ENCODE measurements at places on chromosomes 7 and 10.

GRCh38 chr7:101924171-101924570 lies 106.7 kb downstream of the CUX1 start:
- DNase-seq = no peak

GRCh38 chr10:68619595-68619994 lies 59.5 kb downstream of the TET1 start:
- DNase-seq = no peak

GRCh38 chr10:80498833-80499741 lies 38.6 kb upstream of the SH2D4B start:
- DNase-seq = no peak

GRCh38 chr10:62594093-62594520 lies 210.4 kb upstream of the ADO start:
- DNase-seq = peak; percentile 70

- DNase-seq = peak; percentile 76
Measured at GRCh38 chr10:114239117-114239993, at the start of gene VWA2. VWA2 (plus strand) TSS chr10:114239254; CDS start chr10:114248714, 9,460 bp downstream.

DNA sequence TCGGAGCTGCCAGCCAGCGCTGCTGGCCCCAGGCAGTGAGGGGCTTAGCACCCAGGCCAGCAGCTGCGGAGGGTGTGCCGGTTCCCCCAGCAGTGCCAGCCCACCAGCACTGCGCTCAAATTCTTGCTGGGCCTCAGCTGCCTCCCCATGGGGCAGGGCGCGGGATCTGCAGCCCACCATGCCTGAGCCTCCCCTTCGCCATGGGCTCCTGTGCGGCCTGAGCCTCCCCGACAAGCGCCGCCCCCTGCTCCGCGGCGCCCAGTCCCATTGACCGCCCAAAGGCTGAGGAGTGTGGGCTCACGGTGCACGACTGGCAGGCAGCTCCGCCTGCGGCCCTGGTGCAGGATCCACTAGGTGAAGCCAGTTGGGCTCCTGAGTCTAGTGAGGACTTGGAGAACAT lies 525.0 kb downstream of the PTPRN2 start:
- no peak for DNase-seq

DNA sequence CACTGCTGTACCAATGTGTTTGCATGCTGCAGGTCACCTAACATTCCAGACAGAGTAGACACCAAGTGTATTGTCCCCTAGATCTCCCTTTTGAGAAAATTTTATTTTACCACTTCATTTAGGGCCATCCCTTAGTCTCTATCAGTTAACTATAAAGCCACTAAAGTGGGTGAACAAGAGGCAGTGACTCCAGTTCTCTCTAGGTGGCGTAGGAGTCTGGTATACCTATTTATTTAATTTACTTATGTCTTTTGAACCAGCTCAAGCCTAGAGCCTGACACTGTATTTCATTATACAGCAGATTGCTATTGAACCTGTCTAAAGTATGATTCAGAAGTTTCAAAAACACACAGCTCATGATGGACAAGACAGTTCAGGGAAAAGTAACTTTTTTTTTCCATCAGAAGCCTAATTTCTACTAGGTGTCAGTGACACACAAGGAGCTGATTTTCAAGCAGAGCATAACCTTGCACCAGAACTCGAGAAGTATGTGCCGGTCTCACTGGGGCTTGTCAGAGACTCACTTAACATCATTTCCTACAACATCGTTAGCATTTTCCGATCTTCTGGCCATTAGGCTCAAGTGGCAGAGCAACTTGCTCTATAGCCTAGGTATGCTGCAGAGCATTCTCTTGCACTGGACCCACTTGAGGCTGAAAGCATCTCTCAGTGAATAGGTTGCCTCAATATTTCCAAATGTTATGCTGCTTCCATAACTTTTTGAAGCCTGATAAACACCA lies 175.4 kb downstream of the CDC14C start:
- no peak for DNase-seq

DNA sequence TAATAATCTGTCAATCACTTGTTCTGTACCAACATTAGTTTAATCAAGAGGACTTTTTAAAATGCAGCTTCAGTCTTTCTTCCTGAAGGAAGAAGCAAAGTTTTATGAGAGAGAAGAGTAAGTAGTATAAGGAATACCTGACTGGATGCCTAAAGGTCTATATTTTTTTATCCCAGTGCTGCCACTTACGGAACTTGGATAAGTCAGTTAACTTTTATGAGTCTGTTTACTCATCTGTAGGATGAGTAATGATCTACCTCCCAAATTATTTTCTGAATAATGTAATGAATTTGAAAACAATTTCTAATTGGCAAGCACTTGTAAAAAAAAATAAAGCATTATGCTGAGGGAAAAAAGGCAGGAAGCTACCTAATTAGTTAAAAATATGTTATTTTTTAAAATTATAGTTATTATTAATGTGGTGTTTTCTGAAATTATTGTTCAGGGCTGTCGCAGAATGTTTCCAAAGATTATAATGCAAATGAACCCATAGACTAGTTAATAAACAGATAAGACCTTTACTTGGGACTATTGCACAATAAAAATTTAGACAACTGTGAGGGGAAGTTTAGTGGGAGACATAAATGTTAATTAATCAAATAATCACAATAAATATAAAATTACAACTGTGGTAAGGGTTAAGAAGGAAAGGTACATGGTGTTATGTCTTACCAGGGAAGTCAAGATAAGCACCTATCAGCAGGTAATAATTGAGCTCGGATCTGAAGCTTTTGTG lies 24.6 kb downstream of the SLK start:
- DNase-seq = no peak

DNA sequence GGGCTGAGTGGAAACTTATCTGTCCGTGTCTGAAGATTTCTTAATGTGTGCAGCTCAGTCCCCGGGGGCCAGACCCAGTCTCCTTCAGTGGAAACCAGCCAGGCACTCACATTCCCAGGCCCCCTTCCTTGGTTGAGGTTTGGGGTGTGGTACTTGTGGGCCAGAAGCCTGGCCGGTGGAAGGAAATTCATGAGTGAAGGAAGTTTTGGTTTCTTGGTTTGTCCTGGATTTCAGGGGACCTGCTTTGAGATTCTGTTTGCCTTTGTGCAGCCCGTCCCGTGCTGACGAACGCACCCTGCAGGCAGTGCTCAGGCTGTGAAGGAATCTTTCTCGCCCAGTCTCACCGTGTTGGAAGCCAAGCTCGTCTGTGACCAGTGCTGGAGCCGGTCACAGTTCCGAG lies 2.9 kb downstream of the INPP5A start:
- DNase-seq = peak; percentile 67

- DNase-seq = no peak
Measured at GRCh38 chr7:57417736-57418135, 32.2 kb upstream of the ZNF716 start.

GRCh38 chr7:100590077-100590737 lies 4.1 kb downstream of the FBXO24 start:
- no peak for DNase-seq

DNA sequence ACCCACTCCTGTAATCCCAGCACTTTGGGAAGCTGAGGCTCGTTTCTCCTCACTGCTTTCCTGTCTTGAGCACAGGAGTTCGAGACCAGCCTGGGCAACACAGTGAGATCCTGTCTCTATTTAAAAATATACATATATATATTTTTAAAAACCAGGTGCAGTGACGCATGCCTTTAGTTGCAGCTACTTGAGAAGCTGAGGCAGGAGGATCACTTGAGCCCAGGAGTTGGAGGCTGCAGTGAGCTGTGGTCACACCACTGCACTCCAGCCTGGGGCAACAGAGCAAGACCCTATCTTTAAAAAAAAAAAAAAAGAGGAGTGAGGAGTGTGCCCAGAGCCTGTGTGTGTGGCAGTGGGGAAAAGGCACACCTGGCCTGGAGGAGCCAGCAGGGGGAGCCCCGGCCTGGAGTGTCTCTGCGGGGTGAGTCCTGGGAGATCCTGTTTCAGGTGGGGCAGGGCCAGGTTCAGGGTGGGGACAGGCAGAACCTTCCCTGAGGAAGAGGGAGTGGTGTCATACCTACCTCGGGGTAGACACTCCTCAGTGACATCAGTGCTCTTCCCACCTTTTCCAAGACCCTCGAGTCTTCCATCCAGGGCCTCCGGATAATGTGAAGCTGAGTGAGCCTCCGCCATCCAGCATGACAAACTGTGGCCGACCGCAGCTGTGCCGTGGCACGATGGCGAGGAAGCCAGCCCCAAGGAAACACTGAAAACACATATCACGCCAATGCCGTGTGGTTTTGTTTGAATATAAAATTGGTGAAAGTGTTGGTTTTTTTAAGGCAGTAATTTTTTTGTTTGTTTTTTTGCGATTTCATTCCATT lies 9.0 kb upstream of the ARPC1B start:
- peak; percentile 40 for DNase-seq

DNA sequence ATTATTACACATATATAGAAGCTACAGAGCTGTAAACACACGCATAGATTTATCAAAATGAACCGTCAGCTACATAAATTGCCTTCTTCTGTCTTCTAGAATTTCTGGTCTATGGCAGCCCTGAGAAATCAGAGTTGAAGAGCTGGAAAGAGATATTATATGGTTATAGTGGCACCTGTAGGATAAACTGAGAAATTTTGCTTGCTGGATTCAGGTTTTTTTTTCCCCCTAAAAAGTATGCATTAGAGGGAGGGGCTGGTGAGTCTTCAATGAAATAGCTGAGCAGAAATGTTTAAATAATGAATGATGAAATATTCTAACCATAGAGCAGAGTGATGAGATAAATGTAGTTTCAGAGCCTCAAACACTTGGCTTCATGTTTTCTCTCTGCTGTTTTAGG lies 78.0 kb upstream of the DYNC1I1 start:
- DNase-seq = no peak

GRCh38 chr10:116602648-116603400 lies 12.1 kb downstream of the PNLIPRP1 start:
- no peak for DNase-seq

DNA sequence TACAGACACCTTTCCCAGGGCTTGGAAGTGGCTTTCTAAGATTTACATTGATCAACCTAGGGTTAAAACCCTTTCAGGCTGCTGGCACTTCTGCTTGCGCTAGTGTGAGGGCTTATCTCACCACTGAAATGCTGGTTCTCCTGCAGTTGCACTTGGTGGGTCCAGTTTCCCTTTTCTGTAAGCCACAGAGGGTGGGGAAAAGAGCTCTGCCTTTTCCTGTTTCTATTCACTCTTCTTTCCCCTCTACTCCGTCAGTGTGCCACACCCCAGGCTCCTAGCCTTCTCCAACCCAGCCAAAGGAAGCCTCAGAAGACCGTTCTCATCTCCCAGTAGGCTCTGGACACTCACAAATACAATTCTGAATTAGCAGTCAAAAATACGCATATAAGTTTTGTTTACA lies 19.0 kb upstream of the CAPZA2 start:
- no peak for DNase-seq

- DNase-seq = peak; percentile 24
Measured at GRCh38 chr7:109956916-109957315, 1134.0 kb upstream of the LRRN3 start.

GRCh38 chr7:96931891-96932290 lies 73.5 kb upstream of the DLX6 start:
- no peak for DNase-seq

DNA sequence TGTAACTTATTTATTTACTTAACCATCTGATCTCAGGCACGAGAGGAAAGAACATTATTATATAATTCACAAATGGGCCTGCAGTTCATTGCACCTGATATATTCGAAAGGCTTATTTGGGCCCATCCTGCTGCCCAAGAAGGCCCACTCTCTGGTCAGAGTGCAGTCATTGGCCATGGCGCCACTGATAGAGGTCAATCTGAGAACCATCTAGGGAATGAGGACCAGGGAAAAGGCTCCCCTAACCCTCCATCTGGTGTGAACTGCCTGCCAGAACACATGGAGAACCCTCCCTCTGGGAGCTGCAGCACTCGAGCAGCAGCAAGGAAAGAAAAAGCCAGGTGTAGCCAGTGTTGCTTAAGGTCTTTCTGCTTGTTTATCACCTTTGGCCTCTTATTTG lies 136.6 kb downstream of the REEP3 start:
- DNase-seq = no peak

DNA sequence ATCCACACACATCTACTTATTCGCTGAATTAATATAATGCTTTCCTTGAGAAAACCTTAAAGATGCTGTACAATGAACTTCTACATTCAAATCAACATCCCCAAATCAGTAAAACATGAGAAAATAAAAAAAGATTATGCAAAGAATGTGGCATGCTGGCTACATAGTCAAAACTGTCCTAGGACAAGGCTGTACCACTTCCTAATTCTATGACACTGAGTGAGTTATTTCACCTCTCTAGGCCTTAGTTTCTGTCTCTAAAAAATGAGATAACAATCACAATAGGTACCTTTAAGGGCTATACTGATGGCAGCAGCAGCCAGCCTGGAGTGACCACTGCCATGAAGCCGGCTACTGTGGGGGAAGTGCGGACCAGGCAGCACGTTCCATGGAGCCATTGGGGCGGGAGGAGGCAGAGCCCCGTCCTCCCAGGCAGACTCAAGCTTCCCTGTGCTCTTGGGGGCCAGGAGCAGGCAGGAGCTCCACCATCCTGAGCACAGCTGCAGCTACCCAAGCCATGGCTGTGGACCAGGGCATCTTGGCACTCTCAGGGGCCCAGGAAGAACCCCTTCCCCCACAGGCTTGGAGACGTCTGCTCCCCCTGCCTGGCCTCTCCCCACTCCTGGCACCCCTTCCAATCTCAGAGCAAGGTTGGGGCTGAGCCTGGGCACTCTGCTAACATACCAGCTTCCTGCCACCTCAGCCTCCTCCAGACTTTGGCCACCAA lies 110.2 kb downstream of the ELAPOR2 start:
- peak; percentile 27 for DNase-seq

DNA sequence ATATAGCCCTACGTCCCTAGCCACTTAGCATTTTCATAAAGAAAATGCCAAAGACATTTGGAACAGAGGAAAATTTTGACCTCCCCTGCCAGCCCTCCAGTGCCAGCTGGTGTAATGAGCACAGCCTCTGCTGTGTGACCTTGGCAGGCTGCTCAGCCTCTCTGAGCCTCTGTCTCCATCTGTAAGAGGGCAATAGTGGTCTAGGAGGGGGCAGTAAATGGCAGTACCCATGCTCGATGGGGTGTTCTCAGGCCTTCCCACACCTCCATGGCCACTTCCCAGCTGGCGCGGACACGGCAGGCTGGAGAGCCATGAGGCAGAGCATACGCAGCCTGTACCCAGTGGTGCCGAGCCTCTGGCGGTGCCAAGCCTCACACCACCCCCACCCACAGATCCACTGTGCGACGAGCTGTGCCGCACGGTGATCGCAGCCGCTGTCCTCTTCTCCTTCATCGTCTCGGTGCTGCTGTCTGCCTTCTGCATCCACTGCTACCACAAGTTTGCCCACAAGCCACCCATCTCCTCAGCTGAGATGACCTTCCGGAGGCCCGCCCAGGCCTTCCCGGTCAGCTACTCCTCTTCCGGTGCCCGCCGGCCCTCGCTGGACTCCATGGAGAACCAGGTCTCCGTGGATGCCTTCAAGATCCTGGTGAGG lies 24.0 kb upstream of the CSGALNACT2 start:
- DNase-seq = no peak

DNA sequence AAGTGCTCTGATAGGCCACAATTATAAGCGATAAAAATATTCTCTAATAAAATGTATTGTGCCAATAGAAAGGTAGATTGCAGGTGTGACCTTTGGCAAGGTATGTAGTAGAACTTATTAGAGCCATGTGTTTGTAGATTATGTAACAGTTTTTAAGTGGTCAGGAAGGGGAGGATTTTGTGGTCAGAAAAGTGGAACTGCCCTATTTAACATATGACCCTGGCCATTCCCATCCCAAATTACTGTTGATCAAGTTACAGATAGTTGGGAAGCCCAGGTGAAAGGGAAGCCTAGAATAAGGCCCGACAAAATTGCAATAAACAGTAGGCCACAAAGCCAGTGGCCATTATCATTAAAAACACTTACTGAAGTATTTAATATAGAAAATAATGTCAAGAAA lies 89.2 kb downstream of the SPAG6 start:
- DNase-seq = no peak

Data from neural progenitor cell (in vitro differentiated cells).